ENCODE measurements at places on chromosomes 2 and 18. TPM values are rescaled to one million over a fixed set of nuclear protein-coding genes. Genes with fewer than 3 reads are reported as not detected.

CFC1 gene
- total RNA-seq: 0.22 TPM

KHK gene
- 12.2 TPM for total RNA-seq

DNA sequence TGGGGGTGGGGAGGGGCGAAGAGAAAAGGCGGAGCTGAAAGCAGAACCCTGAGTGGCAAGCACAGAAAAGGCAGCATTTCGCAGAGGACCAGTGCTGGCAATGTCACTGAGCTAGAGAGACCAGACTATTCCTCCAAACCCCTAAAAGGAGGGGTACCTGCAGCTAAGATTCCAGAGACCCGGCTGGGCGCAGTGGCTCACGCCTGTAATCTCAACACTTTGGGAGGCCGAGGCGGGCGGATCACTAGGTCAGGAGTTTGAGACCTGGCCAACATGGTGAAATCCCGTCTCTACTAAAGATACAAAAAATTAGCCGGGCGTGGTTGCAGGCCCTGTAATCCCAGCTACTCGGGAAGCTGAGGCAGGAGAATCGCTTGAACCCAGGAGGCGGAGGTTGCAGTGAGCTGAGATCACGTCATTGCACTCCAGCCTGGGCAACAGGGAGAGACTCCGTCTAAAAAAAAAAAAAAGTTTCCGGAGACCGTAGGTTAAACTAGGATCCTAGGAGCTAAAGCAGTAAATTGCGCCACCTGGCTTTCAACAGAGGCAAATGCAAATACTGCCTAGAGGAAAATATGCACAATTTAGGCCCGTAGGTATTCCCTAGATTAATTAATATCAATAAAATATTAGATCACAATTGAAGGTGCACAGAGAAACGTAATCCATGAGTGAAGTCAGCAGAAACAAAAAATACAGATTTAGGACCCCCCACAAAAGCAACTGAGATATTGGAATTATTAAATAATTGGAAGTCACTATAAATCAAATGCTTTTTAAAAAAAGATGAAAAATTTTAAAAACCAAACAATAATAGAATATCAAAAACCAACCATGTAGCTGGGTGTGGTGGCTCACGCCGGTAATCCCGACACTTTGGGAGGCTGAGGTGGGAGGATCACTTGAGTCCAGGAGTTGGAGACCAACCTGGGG, 4.9 kb downstream of the UCN start:
- no peak for DNase-seq

EVA1A gene
- total RNA-seq: 0.68 TPM

GRCh38 chr2:166487171-166487570, 6.9 kb downstream of the SCN7A start:
- no peak for DNase-seq

- no peak for DNase-seq
Measured at GRCh38 chr2:137706786-137707613, 257.3 kb upstream of the HNMT start.

GRCh38 chr2:150617351-150617978, 130.0 kb upstream of the RND3 start:
- DNase-seq: no peak

E2F6 gene
- total RNA-seq: 23.6 TPM

DNA sequence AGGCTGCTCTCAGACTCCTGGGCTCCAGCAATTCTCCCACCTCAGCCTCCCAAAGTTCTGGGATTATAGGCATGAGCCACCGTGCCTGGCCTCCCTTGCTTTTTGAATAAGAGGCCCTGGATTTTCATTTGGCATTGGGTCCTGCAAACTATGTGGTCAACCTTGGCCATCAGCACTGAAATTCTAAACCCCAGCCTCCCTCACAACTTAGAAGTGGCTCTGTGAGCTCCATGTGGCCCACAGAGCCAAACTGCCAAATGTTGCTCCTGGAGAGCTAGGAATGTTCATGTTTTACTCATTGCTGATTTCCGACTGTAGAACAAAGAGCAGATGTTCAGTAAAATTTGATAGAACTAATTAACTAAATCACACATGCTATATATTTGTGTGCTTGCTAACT, 210.6 kb upstream of the AGAP1 start:
- no peak for DNase-seq

GRCh38 chr2:143815082-143815481, 685.9 kb downstream of the ARHGAP15 start:
- DNase-seq: no peak

DNA sequence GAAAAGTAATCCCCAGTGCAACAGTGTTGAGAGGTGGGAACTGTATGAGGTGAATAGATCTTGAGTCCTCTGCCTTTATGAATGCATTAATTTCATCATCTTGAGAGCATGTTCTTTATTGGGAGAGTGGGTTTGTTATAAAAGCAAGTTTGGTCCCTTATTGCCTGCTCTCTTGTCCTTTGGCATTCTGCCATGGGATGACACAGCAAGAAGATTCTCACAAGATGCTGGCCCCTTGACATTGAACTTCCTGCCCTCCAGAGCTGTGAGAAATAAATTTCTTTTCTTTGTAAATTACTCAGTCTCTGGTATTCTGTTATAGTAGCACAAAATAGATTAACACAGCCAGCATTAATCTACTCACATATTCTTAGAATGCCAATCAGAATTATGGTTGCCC, 108.6 kb downstream of the EHBP1 start:
- no peak for DNase-seq

ZSWIM2 gene
- total RNA-seq: not detected

DNA sequence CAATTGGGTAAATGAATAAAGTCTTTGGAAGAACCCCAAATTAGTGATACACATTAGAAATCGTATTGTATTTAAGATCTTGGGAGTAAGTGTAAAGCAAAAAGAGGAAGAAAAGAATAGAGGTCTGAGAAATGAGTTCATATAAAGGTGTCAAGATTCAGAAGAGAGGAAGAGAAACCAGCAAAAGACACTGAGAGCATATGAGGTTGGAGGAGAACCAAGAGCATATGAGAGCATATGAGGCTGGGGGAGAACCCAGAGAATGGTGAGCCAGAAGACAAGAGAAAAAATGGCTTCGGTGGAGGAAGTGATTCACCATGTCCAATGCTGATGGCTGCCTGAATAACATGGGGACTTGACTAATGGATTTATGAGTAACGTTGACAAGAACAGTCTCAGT, 620.1 kb upstream of the GCFC2 start:
- DNase-seq: no peak

DNA sequence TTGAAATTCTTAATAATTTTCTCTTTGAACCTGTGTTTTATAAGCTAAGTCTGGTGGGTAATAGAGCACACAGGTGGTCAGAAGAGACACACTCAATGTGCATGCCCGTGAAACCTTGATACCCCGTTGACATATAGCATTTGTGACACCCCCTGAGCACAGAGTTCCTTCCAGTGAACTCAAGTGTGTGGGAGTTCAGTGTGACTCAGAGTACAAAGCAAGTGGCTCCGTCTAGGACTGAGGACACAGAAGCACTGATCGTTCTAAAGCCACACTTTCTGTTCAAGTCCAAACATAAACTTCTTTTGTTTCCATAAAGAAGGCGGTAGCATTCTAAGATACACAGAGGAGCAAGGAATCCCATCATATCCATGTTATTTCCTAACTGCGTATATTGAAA, 523.6 kb downstream of the PID1 start:
- DNase-seq: no peak

GRCh38 chr18:57004366-57005121, 142.3 kb upstream of the BOD1L2 start:
- no peak for DNase-seq

- DNase-seq: no peak
Measured at GRCh38 chr2:238873841-238874240, 26.0 kb downstream of the TWIST2 start.

DNA sequence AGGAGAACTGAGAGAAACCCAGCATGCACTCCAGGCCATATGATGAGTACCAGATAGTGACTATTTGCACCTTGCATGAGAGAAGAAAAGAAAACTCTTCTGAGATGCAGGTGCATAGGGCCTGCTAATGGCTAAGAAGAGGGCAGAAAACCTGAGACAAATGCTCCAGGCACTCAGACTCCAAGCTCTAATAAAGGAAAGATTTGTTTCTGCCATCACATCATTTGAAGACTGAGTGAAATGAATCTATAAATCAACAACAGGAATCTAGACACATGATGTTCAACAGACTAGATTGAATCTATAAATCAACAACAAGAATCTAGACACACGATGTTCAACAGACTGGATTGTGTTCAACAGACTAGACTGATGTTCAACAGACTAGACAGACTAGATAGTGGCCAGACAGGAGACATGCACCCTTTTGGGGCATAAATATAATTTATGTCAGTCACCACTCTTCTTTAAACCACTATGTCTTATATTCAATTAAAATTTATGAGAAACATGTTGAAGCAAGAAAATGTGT, 482.7 kb upstream of the UBE2E3 start:
- no peak for DNase-seq

GRCh38 chr18:4060427-4061281, 394.5 kb downstream of the DLGAP1 start:
- no peak for DNase-seq

VAPA gene
- total RNA-seq: 141 TPM

DNA sequence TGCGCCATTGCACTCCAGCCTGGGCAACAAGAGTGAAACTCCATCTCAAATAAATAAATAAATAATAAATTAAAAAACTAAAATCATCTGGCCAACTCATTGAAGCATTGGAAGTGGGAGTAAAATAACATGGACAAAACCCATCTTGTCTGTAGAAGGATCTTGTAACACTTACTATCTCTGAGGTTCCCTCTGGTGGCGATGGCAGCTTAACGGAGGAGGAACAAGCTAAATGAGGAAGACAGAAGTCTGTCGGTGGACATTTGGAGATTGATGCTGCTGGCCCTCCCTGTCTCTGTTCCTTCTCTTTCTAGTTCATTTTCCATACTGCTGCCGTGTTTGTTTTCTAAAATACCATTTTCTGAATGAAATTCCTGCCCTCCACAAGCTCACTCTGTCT, 43.4 kb downstream of the ZCCHC2 start:
- no peak for DNase-seq

ABCG5 gene
- not detected for total RNA-seq

DNA sequence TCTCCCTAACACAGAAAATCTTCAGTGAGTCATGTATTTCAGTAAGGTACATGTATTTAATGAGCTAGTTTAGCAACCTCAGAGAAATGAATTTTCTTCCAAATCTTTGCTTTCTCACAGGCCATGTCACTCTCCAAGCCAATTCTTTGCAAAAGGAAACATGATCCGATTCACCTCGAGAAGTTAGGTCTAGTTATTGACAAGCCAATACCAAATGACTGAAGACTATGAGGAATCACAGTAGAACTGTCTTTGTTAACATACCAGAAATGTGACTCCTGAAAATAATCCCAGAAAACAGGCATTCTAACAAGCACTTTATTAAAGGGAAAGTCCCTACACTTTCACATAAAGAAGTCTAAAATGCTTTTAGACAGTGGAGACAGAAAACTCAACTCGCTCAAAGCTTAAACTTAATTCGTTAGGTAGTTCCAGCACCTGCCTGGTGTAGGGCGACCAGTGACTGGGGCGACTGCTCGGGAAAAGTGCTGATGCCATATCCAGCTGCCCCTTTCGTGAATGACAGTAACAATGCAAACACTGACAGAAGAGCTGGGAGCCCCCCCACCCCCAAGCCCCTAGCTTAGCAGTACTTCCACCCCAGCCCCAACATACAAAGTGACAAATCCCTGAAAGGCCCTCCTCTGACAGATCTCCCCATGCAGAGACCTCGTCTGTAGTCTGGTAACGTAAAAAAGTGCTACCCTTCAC, 1.8 kb downstream of the MEMO1 start:
- DNase-seq: no peak

GRCh38 chr18:58697146-58697545, 25.9 kb downstream of the MALT1 start:
- DNase-seq: no peak

DNA sequence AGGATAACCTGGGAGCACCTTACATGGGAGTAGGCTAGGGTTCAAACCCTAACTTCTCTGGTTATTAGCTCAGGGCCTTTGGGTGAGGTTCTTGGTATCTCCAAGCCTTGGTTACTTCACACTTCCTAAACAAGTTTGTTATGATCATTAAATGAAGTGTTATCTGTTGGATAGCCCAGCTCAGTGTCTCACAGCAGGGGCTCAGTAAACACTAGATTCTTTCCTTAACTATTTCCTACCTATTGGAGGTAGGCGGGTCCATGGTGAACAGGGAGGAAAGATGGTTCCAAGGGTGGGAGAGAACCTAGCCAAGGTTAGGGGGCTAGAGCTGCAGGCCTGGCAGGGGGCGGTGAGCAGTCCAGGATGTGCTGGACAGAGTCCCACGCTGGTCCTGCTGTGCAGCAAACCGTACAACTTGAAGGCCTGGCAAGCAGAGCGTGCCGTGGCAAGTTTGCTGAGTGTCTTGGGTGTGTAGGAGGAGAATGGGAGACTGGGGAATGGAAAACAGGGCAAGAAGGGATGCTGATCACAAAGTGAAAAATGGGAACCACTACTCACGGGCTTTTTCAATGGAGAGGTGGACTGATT, 259.1 kb downstream of the PRKCE start:
- no peak for DNase-seq

DNA sequence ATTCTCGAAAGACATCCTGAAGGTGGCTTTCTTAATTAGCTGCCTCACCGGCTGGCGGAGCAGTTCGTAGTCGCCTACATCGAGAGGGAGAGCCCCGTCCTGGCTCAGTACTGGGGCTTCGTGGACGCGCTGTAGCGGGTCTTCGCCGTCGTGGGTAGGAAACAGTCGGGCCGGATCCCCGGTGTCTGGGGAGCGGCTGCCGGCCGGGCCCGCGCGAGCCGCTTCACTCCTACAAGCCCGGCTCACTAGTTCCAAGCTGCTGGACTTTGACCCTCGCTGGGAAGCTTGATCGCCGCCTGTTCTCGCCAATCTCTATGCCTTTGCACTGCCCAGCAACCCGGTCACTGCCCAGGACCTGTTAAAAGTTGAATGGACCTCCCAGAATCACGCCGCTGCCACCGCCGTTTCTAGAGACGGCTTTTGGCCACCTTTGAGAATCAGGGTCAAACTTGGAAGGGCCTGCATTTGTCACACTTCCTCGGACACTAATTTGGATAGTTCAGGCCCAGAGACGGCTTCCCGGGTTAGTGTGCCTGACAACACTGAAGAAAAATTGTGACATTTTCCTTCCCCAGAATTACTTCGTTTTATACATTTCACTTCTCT, 41.4 kb upstream of the AKAIN1 start:
- peak; percentile 34 for DNase-seq

All from H9 (cell line).